ENCODE measurements at places on chromosomes 2 and 18.

GRCh38 chr18:31577195-31577594 is 14.5 kb upstream of the TTR start:
- no peak for DNase-seq

DNA sequence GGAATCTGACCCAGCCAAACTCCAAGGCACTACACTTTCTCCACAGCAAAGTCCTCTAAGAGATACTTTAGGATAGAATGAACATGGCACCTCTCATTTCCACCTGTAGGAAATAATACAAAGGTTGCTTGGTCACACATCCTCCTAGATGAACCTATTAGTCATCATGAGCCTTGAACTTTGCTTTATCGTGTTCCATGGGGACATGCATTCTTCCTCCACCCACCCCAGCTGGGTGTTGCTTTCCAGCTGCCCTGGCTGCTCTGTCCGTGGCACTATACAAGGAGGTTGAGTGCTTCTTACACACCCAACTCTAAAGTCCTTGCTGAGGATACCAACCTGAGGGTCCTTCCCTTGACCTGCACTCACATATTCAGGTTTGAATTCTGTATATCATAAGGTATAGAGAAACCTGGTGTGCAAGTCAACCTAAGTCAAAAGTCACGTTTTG is 52.7 kb downstream of the SPRED2 start:
- no peak for DNase-seq

GRCh38 chr2:234967870-234968208 is 16.0 kb downstream of the SH3BP4 start:
- no peak for DNase-seq

- DNase-seq, result no peak
Observed at GRCh38 chr18:40249390-40250080, 1705.5 kb upstream of the PIK3C3 start.

DNA sequence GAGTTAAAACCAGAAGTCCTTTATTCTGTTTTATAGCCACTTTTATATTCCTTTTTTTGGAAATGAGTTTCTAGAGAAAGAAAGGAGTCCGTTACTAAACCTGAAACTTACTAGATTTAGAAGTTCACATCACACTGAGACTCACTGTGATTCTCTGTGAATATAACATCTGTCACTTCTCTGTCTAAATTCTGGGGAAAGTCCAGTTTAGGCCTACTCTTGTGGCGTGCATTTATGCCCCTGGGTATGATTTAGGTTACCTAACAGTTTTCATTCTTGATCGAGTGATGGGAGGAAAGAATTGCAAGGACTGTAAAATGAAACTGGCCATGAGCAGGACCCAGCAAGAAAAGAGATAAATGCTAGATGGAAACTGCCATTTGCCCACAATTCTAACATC is 449.6 kb downstream of the SPAG16 start:
- no peak for DNase-seq

DNA sequence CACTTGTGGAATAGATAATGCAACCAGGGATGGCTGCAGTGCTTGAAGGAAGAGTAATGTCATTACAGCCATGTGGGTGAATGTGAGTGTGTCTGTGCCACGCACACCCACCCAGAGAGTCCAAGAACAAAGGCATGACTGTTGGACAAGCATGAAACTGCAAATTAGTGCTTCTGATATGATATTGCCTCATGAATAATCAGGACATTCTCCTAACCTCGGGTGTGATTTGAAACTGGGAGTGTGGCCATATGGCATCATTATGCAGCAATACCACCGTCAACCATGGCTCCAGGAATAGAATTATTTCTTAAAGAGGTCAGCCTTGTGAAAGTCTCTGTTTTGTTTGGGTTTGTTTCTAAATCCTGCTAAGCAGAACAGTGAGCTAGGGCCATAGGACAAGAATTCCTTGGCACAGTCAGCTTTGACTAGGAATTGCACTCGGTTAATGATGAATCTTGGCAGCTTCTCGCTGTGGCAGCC is 678.0 kb upstream of the RAB6C start:
- DNase-seq, result no peak

Data from fibroblast of skin of scalp (primary cell).